ENCODE measurements at places on chromosomes 1 and 21.
A peak's percentile ranks its signal among the peaks of the same experiment; 100 is the strongest.

- DNase-seq, result no peak
Observed at GRCh38 chr1:32350785-32351398, 11.4 kb downstream of the FAM229A start.

GRCh38 chr1:17914987-17915386 is 159.9 kb downstream of the ACTL8 start:
- no peak for DNase-seq

DNA sequence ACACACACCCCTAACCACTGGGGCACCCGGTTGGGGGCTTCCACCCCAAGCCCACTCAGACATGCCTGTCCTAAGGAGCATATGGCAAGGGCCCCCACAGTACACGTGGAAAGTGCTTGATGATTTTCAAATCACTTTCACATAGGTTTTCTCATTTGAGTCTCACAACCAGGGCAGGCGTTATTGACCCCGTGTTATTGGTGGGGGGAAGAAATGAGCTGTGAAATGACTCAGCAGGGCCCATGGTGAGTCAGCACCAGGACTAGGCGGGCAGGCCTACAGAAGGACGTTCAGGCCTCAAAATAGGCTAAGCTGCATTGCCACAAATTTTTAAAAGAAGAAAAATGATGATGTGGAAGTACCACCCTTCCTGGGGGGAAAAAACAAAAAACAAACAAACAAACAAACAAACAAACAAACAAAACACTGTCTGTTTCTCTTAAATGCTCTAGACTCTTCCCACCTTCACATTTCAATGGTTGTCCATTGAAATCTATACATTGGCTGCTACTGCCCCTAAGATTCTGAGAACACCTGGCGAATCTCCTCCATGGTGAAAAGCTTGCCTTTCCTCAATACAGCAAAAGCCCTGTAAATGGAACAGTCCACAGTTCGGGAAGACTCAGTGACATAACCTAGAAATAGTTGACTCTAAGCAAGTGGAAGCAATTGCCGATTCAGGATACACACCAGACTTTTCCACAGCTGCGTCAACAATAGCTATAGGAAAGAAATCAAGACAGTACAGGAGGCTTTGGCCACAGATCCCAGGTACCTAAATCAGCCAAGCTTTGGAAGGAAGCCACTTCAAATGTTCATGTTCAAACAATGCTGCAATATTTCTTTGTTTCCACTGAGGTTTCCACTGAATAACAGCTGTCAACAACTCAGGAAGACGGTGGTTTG is 234.7 kb downstream of the TOMM20 start:
- DNase-seq, result peak; percentile 85

- no peak for DNase-seq
Observed at GRCh38 chr1:104636581-104636980, 886.9 kb downstream of the AMY1C start.

GRCh38 chr1:225565847-225566246 is 87.1 kb downstream of the ENAH start:
- peak; percentile 61 for DNase-seq

DNA sequence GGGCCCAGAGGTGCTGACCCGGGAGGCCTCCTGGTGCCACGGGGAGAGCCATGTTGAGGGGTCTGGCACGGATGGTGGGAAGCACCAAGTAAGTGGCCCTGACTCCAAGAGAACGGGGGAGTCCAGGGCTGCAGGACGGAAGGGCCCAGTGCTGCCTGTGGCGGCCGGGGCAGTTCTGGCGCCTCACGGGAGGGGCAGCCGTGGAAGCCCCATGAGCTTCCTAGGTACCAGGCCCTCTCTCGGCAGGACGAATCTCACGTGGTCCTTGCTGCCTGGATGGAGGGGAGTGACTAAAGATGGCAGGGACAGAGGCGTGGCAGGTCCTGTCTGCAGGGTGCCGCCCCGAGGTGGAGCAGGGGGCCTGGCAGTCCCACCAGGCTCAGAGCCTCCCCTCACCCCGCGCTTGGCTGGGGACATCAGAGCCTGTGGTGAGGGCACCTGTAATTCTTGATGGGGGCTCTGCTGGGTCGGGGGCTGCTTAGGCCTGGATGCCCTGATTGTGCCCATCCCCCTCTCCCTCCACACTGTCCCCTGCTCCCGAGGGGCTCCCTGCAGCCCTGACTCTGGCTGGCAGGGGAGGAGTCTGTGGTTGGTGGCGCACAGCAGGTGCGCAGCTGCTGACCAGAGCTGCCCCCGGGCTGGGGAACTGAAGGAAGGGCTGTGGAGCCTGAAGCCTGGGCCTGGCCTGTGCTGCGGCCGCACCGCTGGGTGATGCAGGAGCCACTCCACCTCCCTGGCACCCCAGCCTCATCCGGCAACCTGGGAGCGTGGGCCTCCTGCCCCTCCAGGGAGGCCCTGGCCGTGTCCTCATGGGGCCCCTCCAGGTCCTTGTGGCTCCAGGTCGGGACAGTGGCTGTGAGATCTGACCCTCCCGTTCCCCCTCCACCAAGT is 31.4 kb downstream of the POFUT2 start:
- no peak for DNase-seq

DNA sequence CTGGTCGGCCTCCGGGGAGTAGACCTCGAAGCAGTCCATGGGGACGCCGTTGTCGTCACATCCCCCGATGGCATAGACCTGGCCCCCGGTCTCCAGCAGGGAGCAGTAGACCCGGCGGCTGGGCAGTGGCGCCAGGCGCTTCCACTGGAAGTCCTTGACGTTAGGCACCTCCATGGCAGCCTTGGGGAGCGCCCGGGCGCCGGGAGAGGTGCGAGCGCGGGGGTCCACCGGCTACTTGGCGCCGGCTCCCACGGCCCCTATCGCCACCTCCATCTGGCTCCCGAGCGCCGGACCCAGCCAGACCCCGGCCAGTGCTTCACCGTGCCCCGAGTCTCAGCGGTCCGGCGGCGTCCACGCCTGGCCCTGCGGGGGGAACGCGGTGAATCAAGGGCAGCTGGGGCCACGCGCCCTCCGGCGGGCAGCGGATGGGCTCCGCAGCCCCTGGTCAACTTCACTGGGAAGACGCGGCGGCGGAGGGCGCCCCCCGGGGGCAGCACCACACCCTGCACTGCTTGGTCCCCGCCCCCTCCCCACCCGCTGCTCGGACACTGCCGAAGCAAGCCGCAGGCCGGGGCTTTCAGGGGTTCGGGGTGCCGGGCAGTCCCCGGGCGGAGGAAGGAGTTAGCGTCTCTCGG is 13.2 kb downstream of the KLHDC8A start:
- DNase-seq, result no peak

DNA sequence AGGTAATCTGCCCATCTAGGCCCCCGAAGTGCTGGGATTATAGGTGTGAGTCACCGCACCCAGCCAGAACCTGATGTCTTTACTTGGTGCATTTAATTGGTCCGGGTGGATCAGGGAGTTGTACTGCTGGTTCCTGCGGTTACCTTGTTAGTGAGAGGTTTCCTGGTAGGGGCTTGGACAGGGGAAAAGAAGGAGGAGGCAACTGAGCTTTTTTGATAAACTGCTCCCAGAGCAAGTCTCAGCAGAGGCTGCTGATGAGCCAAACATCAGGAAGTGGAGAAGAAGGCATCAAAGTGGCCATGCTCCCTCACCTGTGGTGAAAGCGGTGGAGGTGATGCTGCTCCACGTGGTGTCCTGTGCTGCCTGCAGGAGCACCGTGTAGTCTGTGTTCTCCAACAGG is 161.5 kb upstream of the KIAA0040 start:
- no peak for DNase-seq

GRCh38 chr1:150009604-150010392 is 728 bp downstream of the OTUD7B start:
- DNase-seq, result peak; percentile 74

- no peak for DNase-seq
Observed at GRCh38 chr1:44783697-44784093, 4.3 kb downstream of the BEST4 start.

GRCh38 chr1:14901371-14901954 is 252.1 kb upstream of the TMEM51 start:
- DNase-seq, result no peak

- no peak for DNase-seq
Observed at GRCh38 chr1:182388392-182389134, 3.0 kb downstream of the GLUL start.

DNA sequence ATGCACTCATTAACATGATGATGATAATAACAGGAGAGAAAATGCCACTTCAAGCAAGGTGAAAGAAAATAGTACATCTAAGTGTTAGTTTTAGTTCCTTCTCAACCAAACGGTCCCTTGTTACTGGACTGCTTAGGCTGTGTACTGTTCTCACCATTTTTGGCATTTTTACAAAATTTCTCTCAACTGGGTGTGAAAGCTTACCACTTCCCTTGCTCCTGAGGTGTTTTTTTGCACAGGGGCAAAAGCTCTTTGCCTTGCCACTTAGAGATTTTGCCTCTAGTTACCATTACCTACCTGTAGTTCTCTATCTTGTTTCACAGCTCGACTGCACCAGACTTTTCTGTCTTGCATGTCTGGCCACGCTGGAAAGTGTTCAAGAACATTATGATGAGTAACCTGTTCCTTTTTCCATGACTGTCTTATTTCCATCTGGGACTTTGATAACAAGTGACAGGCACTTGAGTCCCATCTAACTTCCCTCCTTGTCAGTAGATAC is 10.7 kb downstream of the NEK7 start:
- no peak for DNase-seq

DNA sequence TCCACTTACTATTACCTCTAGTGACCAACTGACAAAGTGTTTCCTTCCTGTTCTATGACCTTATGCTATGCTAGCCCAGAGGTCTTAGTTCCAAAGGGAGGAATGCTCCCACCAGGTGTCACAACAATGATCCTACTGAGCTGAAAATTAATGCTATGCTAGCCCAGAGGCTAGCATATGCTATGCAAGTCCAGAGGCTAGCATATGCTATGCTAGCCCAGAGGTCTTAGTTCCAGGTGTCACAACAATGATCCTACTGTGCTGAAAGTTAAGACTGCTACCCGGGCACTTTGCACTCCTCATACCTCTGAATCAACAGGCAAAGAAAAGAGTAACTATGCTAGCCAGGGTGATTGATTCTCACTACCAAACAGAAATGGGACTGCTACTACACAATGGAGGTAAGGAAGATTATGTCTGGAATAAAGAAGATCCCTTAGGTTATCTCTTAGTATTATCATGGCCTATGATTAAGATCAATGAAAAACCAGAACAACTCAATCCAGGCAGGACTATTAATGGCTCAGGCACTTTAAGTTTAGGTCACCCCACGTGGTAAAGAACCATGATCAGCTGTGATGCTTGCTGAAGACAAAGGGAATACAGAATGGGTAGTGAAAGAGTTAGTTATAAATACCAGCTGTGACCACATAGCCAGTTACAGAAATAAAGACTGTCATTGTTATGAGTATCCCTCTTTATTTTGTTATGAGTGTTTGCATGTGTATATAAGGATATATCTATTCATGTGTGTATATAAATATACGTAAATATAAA is 114.1 kb downstream of the CSMD2 start:
- no peak for DNase-seq

GRCh38 chr1:246572785-246573184 is 6.5 kb downstream of the CNST start:
- DNase-seq, result no peak

DNA sequence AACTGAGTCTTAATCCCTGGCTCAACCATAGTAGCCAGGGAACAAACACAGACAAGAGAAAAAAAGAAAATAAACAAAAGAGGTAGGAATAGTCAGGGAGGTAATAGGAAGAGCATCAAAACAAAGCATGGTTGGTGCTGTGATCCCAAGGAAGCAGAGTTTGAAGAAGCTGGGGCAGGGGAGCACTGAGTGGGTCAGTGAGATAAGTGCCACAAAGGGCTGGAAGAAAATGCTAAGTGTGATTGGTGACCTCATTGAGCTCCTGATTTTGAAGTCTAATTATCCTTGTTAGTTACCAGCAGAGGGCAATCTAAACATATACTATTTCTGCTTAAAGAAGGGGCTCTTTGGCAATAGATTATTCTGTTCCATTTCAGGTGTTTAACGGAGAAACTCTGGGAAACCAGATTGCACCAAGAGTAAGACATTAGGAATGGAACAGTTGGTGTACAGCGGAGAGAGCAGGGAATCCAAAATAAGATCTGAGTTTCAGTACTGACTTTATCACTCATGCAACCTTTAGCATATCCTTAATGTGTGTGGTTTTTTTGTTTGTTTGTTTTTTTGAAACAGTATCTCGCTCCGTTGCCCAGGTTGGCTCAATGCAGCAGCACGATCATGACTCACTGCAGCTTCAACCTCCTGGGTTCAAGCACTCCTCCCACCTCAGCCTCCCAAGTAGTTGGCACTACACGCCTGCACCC is 30.7 kb upstream of the KIAA1614 start:
- DNase-seq, result peak; percentile 57

- no peak for DNase-seq
Observed at GRCh38 chr1:205407970-205408369, 13.9 kb downstream of the LEMD1 start.

GRCh38 chr1:35261412-35262120 is 6.9 kb upstream of the ZMYM4 start:
- DNase-seq, result no peak

DNA sequence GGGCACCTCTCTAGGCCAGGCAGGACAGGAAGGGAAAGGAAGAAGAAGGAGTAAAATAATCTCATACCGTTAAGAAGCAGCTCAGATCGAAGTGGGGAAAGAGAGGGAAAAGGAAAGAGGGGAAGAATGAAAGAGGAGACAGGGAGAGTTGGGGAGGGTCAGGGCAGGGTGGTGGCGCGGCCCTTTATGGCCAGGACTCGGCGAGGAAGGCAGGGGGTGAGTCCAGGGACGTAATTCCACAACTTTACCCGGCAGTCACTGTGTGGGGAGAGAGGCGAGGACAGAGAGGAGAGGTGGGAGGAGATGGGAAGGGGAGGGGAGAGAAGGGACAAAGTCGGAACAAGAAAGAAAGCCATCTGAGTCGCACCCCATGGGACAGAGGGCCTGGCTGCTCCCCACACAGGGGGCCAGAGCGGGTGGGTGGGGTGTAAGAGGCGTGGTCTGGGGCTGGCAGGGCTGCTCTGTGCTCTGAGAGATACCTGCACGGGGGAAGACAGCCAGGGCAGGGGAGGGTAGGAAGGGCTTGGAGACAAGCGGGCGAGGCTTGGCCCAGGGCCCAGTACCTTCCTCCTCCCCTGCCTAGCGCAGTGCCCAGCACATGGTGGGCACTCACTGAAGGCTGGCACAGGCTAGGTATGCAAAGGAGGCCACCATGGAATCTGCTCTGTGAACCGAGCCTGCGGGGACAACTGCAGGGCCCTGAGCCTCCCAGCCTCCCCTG is 49.4 kb downstream of the KIF21B start:
- DNase-seq, result no peak

DNA sequence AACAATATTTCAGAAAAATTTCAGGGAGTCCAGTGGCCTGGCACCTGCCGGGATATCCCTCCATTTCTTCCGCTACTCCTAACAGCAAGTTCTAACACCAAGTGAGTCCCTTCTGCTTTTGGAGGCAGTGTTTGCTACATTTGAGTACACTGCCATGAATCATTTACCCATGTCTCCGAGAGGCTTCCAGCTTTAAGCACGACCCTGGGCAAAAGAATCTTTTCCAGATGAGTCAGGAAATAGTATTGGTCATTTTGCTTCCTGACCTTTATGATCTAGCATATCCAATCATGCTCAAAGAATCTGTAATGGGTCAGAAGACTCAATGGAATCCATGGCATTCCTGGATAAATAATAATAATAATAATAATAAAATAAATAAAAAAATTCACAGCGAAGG is 60.7 kb upstream of the FMN2 start:
- DNase-seq, result peak; percentile 98

- no peak for DNase-seq
Observed at GRCh38 chr21:42063191-42063570, 7.9 kb upstream of the UMODL1 start.

Data from fibroblast of lung (primary cell).